ENCODE measurements at places on chromosomes 6 and 20. TPM values are rescaled to one million over a fixed set of nuclear protein-coding genes. Genes with fewer than 3 reads are reported as not detected.

DNA sequence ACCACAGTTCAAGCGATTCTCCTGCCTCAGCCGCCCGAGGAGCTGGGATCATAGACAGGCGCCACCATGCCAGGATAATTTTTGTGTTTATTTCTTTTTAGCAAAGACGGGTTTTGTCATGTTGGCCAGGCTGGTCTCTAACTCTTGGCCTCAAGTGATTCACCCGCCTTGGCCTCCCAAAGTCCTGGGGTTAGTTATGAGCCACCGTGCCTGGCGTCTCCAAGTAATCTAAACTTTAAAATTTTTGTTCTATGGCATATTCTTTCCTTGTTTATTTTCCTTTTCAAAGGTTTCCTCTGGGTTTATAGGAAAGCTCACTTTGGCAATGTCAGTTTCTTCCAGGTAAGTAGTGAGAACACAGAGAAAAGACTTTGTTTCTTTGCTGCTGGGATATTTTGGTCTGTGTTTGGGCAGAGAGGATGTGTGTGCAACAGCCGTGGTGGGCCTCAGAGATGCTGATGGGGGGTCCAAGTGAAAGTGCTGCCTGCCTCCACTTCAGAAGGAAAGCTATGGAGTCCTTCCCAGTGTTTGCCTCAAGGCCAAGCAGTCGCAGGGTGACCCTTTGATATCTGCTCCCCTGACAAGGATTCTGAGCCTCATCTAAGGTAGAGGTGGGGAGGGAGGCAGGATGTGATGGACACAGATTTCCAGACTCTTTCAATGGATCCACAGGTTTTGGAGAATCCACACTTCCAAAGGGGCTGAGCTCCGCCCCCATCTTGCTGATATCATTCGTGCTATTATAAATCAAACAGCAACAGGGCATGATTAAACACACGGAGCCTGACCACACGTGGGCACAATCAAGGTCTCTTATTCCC is 2.3 kb downstream of the LRP11 start:
- H3K4me1 ChIP-seq, result peaks cover 22% of the 10 kb centered on the region
- H3K4me3 ChIP-seq, result peak overlapping the region; percentile 77
- no peak for DNase-seq
- no peaks in the 10 kb centered on the region for H3K36me3 ChIP-seq

DNA sequence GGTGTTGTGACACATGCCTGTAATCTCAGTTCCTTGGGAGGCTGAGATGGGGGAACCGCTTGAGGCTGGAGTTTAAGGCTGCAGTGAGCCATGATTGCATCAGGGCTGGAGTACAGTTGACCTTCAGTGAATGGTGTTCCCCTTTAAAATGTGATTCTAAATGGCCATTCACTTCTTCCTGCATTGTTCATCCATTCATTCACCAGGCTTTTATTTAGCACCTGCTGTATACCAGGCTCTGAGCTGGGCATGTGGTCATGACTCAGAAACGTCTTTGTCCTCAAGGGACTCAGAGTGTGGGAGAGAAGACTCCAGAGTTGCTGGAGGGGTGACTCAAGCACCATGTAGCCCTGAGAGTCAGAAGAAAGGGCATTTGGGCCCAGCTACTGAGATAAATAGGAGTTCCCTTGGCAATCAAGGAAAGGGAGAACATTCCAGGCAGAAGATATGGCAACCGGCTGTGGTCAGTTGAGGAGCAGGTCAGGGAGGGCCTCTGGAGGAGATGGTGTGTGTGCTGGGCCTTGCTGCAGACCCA is 101.1 kb downstream of the DLGAP4 start:
- DNase-seq, result no peak
- no peaks in the 10 kb centered on the region for H3K27me3 ChIP-seq

- no peak for DNase-seq
- H3K27me3 ChIP-seq, result peaks cover 7% of the 10 kb centered on the region
- H3K27ac ChIP-seq, result no peak overlapping the region
- H3K4me3 ChIP-seq, result no peak overlapping the region
- no peaks in the 10 kb centered on the region for H3K36me3 ChIP-seq
These were observed 1.6 kb downstream of the CLVS2 start for GRCh38 chr6:122997541-122998150.

- H3K36me3 ChIP-seq, result no peaks in the 10 kb centered on the region
- no peak overlapping the region for H3K4me3 ChIP-seq
- peaks cover 4% of the 10 kb centered on the region for H3K4me1 ChIP-seq
- no peak overlapping the region for H3K27ac ChIP-seq
- no peak for DNase-seq
- H3K27me3 ChIP-seq, result peaks cover 77% of the 10 kb centered on the region
These were observed 1.3 kb downstream of the EPHA7 start for GRCh38 chr6:93418033-93418407.

GRCh38 chr6:107489636-107490565 is at the start of gene SOBP:
Gene SOBP (plus strand): TSS chr6:107490117. CDS start chr6:107490617, 500 bp downstream.
- no peaks in the 10 kb centered on the region for H3K4me1 ChIP-seq
- H3K36me3 ChIP-seq, result no peaks in the 10 kb centered on the region
- H3K4me3 ChIP-seq, result peak within 1 kb of the TSS; percentile 72
- no peak within 1 kb of the TSS for H3K27ac ChIP-seq
- H3K27me3 ChIP-seq, result no peaks in the 10 kb centered on the region

GRCh38 chr6:155847711-155848110 is 392.1 kb upstream of the NOX3 start:
- no peaks in the 10 kb centered on the region for H3K4me1 ChIP-seq

GRCh38 chr6:137261361-137261760 is 42.2 kb upstream of the IFNGR1 start:
- H3K4me3 ChIP-seq, result no peak overlapping the region
- no peak for DNase-seq

- no peak overlapping the region for H3K4me3 ChIP-seq
- H3K27me3 ChIP-seq, result no peaks in the 10 kb centered on the region
- H3K36me3 ChIP-seq, result no peaks in the 10 kb centered on the region
- peaks cover 4% of the 10 kb centered on the region for H3K4me1 ChIP-seq
- no peak for DNase-seq
These were observed 191.6 kb upstream of the EXOC2 start for GRCh38 chr6:884570-884969.

DNA sequence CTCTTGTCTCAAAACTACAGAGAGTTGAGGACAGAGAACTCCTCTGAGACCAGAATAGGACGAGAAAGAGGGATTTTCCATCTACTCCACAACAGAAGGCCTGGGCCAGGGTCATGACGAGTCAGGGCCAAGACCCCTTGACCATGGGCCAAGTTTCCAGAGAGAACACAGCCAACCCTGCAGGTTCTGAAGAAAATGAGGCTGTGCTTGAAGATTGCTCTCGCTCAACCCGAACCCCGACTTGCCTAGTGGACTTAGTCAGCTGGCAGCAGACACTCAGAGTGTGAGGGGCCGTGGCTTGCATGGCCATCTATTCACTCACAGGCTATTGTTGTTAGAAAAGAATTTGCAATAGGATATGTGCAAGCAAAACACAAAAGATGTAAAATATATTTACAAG is 54.5 kb downstream of the TMEM242 start:
- H3K36me3 ChIP-seq, result no peaks in the 10 kb centered on the region
- no peak overlapping the region for H3K4me3 ChIP-seq
- no peak overlapping the region for H3K27ac ChIP-seq
- no peak for DNase-seq
- no peaks in the 10 kb centered on the region for H3K4me1 ChIP-seq

- H3K36me3 ChIP-seq, result no peaks in the 10 kb centered on the region
- H3K27me3 ChIP-seq, result no peaks in the 10 kb centered on the region
- H3K4me1 ChIP-seq, result peaks cover 16% of the 10 kb centered on the region
- H3K4me3 ChIP-seq, result peak within 1 kb of the TSS; percentile 83
These were observed at the start of gene LZTS3 for GRCh38 chr20:3172933-3173609. Gene LZTS3 (minus strand): TSS chr20:3173549. CDS start chr20:3167163, 6,386 bp downstream.

GRCh38 chr6:14505401-14505800 is 387.8 kb downstream of the CD83 start:
- DNase-seq, result no peak
- H3K27ac ChIP-seq, result no peak overlapping the region
- no peaks in the 10 kb centered on the region for H3K36me3 ChIP-seq
- no peaks in the 10 kb centered on the region for H3K4me1 ChIP-seq
- no peak overlapping the region for H3K4me3 ChIP-seq

DNA sequence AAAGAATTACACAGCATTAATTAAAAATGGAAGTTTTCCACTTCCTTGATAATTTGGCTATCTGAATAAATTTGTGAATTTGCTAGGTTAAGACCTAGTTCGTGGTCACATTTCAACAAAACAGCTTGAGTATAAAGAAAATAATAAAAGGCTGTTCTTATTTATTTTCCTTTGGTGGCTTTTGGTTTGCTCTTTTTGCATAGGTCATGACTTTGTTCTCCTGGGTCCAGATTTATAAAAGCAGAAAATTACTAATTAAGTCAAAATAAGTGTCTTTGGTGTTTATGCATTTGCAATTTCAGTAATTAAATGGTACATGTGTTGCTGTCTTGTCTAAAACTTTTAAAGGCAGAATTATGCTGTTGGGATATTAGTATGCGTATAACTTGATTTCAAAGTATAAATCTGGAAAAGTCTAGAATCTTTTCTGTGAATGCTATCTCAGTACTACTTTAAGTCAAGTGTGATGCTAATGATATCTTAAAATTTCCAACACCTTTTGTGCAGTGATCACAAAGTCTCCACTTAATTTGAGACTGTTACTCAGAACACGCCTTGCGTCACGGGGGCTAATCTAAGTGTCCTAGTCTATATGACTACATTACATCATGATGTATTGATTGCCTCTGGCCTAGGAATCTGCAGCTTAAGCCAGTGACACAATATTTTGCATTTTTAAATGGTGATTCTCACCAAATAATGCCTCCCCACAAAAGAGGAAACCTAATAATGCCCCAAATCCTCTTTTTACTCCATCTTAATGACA is 41.0 kb downstream of the GNAS start:
- peak overlapping the region; percentile 98 for H3K27ac ChIP-seq
- H3K4me3 ChIP-seq, result peak overlapping the region; percentile 68
- no peaks in the 10 kb centered on the region for H3K36me3 ChIP-seq
- H3K27me3 ChIP-seq, result no peaks in the 10 kb centered on the region

DNA sequence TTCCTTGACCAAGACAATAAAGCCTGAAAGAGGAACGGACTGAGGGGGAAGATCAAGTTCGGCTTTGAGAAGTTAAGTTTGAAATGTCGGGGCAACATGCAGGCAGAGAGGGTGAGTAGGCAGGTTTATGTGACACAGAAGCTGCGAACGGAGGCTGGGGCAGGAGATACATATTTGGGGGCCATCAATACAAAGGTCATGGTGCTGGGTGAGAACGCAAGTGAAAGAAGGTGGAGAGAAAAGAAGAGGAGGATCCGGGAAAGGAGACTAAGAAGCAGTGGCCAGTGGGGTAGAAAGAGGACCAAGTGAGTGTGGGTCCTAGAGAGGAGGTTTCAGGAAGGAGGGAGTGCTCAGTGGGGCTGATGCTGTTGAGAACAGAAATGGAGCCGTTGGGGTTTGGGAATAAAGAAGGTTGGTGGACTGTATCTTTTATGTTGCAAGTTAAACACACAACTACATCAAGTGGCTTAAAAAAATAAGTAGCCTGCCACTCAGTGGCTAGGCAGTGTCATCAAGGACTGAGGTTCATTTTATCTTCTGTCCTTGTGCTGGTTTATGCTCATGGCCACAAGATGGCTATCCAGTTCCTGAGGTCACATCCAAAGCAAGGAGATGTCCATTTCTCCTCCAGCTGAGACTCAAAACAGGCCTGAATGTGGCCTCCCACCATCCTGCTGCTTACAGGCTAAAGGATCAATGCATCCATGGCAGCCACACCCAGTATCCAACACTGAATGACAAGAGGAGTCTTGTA is 1.7 kb upstream of the BLCAP start:
- DNase-seq, result no peak
- peaks cover 5% of the 10 kb centered on the region for H3K4me1 ChIP-seq

GRCh38 chr6:22151892-22152291 is 144.9 kb downstream of the PRL start:
- no peak overlapping the region for H3K4me3 ChIP-seq
- H3K27ac ChIP-seq, result no peak overlapping the region
- H3K36me3 ChIP-seq, result no peaks in the 10 kb centered on the region
- peaks cover 5% of the 10 kb centered on the region for H3K4me1 ChIP-seq
- H3K27me3 ChIP-seq, result no peaks in the 10 kb centered on the region
- no peak for DNase-seq

DNA sequence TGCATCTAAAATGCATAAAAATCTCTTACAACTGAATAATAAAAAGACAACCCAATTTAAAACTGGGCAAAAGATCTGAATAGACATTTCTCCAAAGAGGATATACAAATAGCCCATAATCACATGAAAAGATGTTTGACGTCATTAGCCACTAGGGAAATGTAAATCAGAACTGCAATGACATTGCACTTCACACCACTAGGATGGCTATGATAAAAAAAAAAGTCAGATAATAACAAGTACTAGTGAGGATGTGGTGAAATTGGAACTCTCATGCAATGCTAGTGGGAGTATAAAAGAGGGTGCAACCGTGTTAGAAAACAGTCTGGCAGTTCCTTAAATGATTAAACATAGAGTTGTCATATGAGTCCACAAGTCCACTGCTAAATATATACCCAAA is 24.3 kb upstream of the TBX18 start:
- no peaks in the 10 kb centered on the region for H3K36me3 ChIP-seq
- DNase-seq, result no peak
- H3K4me1 ChIP-seq, result no peaks in the 10 kb centered on the region
- H3K27me3 ChIP-seq, result no peaks in the 10 kb centered on the region

DNA sequence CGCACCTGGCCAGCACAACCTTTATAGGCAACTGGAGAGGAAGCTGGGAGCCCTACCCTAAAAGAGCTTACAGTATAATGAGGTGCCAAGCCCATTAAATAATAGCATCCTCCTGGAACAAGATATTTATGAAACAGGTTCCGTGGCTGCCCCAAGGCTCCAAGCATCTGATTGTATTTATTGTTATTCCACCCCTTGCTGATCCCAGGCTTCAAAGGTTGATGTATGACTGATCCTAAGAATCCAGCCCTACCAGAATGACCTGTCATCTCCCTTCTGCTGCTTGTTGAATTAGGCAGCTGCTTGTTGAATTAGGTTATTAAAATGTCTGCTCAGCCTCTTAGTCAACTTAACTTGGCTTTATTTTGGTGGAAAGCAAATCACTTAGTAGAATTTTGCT is 35.2 kb upstream of the SASH1 start:
- no peaks in the 10 kb centered on the region for H3K4me1 ChIP-seq
- DNase-seq, result no peak
- no peak overlapping the region for H3K27ac ChIP-seq
- no peaks in the 10 kb centered on the region for H3K36me3 ChIP-seq
- H3K27me3 ChIP-seq, result no peaks in the 10 kb centered on the region

DNA sequence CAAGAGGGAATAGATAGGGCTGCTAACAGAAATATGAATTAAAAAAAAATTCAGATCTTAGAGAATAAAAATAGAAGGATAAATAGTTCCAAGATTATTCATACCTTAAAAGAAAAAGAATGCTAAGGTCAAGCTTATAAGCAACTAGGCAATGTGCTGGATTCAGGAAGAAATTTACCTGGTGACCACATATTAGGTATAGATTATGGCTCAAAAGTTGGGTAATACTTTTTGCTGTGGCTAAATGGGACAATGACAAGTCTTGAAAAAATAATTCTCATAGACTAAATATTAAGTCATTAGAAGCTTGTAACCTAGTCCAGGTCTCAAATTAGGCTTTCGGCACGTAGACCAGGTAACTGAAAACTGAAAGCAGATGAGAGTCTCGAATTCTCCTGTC is 17.2 kb downstream of the MAP3K5 start:
- DNase-seq, result no peak
- no peak overlapping the region for H3K4me3 ChIP-seq
- peaks cover 35% of the 10 kb centered on the region for H3K4me1 ChIP-seq
- H3K27me3 ChIP-seq, result no peaks in the 10 kb centered on the region
- H3K36me3 ChIP-seq, result no peaks in the 10 kb centered on the region

The OGFRL1 gene
- polyA plus RNA-seq, result 4.3 TPM

The ALDH5A1 gene
- 2.1 TPM for polyA plus RNA-seq

The OOEP gene
- 0.73 TPM for polyA plus RNA-seq

The JPH2 gene
- polyA plus RNA-seq, result 0.31 TPM

The VPS16 gene
- polyA plus RNA-seq, result 69.3 TPM

The LY6G6D gene
- polyA plus RNA-seq, result not detected

The BPI gene
- polyA plus RNA-seq, result not detected

The SIRPA gene
- polyA plus RNA-seq, result 13.1 TPM

The EPB41L1 gene
- polyA plus RNA-seq, result 31.4 TPM

The SYCP2 gene
- polyA plus RNA-seq, result 4.0 TPM
